Activated CD8-positive, alpha-beta memory T cell treated with anti-CD3 and anti-CD28 coated beads, Interleukin-2, amount 50 U/mL, for 48 hours (primary cell): ENCODE measurements at places on chromosomes 7 and 10.
A peak's percentile ranks its signal among the peaks of the same experiment; 100 is the strongest.

DNA sequence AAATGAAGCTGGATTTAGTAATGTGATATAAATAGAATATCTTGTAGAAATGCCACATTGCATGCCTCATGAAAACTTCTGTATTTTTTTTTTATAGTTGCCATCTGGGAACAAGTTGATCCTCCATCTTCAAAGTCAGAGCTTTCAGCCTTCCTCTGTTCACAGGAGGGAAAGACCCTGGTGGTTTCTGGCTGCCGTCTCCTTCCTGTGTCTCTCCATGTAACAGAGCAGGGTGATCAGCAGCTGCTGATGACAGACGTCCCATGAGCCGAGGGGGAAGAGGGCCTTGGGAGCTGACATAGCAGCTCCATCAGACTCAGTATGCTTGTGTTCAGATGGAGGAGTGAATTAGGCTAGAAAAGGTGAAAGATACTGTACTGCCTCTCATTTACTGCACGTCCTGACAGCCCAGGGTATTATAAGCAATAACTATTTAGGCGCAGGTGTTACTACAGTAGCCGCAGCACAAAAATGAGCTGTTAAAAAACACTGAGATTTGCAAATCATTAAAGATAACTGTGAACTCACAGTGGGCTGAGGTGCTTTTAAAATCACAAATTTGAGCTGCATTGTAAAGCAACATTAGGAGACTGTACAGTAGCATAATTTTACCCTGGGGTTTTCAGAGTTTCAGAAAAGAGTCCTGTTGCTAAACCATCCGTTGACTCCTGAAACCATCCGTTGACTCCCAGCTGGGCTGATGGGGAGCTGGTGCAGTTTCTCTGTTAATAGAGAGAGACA, 103.3 kb downstream of the CFAP58 start:
- DNase-seq = no peak

DNA sequence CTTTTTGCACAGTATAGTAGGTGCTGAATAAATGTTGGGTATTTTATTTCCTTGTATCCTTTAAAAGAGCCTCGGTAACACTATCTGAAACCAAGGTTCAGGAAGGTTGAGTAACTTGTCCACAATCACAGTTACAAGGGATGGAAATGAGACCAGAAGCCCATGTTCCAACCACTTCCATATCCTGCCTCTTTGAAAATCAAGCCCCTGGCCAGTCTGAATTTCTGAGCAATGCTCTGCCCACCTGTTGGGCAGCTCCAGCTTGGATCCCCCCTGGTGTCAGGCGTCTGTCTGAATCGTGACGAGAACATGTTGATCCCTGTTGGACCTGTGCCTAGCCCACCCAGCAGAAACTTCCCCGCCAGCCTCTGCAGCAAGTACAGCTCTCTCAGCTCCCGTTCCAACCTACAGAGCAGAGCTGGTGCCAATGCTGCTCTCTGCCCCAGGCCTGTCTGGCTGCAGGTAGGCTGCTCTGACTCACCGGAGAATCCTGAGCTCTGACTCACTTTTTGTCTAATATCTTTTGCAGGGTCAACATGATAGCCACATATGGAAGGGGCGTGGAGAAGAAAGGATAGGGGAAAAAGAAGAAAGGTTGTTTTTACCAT, 595.5 kb downstream of the INHBA start:
- DNase-seq = no peak

- no peak for DNase-seq
These were observed 350.9 kb downstream of the ANKRD30A start for GRCh38 chr10:37476285-37476684.

GRCh38 chr7:143408686-143409561, at the start of gene EPHA1:
TSS of gene EPHA1 (minus strand) at chr7:143408856. CDS start at chr7:143408805, 51 bp downstream.
- no peak for DNase-seq

DNA sequence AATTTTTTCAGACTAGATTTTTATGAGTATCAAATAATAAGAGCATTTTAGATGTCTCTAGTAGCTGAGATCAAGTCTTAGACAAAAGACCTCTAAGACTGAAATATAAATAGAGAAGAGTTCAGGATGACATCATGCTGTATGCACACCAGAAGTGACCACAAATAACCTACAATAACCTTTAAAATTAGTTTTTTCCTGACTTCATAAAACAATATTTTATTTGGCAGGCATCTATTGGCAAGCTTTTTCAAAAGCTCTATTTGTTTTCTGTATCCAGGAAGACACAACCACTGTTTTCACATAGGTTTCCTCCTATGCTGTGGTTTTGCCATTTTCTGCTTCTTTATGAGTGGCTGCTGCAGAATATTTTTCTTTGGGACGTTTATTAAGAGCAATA, 359.1 kb downstream of the CRPPA start:
- DNase-seq = no peak

- DNase-seq = no peak
These were observed 12.1 kb upstream of the KPNA7 start for GRCh38 chr7:99219985-99220384.

DNA sequence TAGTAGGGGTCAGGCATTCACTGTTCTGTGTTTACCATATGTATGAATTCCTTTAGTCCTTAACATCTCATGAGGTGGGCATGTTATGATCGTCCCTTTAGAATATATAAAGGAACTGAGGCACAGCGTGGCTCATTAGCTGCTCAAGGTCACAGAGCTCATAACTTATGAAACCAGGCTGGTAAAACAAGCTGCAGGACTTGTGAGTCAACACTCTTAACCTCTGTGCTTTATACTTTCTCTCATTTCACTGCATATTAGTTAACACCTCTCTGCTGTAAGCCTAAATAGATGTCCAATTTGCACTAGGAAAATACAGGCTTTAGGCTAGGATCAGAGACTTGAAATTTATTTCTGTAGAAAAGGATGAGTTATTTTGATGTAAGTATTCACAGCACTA, 180.3 kb upstream of the HDAC9 start:
- DNase-seq = no peak

DNA sequence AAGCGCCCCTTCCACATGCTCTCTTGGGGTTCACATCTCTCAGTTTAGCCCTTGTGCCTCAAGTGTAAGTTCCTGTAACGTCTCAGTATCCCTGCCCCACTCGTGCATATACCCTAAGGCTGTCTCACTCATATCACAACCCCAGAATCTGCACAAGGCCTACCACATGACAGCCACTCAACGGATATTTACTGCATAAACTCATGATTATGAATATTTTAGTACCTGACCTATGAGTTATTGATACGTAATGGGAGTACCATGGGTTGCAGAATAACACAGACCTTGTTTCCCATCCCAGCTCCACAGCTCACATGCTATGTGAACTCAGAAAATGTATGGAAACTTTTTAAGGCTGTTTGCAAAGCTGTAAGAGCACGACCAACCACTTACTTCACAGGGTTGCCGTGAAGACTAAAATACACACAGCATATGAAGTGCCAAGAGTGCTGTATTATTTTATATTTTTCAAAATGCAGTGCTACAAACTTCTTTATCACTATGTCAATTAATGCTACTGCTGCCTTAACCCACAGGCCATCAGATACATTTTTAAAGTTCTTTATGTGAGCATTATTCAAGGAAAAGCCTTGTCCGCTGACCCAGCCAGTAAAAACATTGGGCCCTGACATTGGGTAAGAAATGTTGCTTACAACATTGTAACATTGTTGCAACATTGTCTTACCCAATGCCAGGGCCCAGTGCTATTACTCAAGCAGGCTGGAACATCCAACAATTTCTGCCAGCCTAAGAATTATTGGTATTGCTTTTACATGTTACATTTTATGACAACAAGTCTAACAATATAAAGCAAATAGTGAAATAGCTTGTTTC, 97.2 kb downstream of the JAZF1 start:
- DNase-seq = no peak

- DNase-seq = peak; percentile 67
These were observed 169.7 kb downstream of the NRF1 start for GRCh38 chr7:129780974-129781927.

DNA sequence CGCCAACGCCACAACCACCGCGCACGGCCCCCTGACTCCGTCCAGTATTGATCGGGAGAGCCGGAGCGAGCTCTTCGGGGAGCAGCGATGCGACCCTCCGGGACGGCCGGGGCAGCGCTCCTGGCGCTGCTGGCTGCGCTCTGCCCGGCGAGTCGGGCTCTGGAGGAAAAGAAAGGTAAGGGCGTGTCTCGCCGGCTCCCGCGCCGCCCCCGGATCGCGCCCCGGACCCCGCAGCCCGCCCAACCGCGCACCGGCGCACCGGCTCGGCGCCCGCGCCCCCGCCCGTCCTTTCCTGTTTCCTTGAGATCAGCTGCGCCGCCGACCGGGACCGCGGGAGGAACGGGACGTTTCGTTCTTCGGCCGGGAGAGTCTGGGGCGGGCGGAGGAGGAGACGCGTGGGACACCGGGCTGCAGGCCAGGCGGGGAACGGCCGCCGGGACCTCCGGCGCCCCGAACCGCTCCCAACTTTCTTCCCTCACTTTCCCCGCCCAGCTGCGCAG, 424 bp downstream of the EGFR start:
- no peak for DNase-seq

DNA sequence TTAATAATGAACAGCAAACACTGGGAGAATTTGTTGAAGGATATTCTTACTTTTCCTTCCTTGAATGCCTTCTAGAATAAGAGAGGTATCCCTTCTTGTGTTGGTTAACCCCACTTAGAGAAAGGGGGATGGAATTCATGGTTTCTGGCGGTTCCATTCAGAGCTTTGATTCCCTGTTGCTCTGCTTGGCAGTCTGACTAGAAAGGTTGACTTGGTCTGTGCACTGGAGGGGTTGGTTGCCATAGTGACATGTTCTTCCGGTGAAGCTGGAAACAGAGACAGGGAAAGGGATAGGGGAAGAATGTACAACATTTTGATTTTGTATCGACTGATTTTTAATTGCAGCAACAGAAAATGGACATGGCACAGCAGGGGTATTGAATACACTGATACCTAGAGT, 2.5 kb downstream of the TMEM178B start:
- no peak for DNase-seq

- no peak for DNase-seq
These were observed 111.0 kb downstream of the CDK6 start for GRCh38 chr7:92725161-92725925.

DNA sequence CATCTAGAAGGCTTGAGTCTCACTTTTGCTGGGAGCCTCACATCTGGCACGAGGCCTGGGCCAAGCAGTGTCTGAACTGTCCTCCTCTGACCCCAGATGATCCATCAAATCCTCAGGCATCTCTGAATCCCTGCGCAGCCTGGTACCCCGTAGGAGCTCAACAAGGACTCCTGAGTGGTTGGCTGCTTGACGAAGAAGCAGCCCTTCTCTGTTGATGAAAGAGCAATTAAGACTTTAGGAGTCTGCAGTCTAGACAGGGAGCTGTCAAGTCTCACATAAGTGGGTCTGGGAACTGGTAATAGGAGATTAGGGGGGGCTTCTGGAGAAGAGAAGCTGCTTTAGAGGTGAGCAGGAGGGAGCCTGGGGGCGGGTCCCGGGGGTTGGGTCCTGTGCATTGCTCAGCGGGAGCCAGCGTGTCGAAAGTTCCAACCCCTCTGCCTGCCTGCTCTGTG, 326.0 kb downstream of the RPS24 start:
- DNase-seq = no peak

DNA sequence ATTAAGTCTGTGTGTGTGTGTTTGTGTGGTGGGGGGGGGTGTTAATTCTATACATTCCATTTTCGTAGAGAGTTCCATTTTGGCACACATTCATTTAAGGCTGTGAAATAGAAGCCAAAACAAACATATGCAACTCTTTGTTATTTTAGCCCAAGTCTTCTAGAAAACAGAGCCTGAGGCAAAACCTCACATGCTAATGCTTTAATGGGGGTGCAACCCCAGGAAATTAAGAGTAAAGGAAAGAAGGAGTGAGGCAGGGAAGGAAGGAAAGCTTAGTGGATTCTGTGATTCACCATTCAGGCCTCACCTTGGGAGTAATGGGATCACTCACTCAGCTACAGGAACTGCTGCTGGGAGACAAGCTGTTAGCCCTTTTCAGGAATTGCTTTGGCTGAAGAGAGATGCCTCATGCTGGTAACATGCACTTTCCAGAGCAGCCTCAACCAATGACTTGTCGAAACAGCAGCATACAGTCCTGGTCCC, 73.0 kb upstream of the CTTNBP2 start:
- DNase-seq = no peak

- peak; percentile 81 for DNase-seq
These were observed 30.2 kb upstream of the EZH2 start for GRCh38 chr7:148914208-148914777.

GRCh38 chr7:14738086-14738485, 164.5 kb downstream of the DGKB start:
- no peak for DNase-seq

DNA sequence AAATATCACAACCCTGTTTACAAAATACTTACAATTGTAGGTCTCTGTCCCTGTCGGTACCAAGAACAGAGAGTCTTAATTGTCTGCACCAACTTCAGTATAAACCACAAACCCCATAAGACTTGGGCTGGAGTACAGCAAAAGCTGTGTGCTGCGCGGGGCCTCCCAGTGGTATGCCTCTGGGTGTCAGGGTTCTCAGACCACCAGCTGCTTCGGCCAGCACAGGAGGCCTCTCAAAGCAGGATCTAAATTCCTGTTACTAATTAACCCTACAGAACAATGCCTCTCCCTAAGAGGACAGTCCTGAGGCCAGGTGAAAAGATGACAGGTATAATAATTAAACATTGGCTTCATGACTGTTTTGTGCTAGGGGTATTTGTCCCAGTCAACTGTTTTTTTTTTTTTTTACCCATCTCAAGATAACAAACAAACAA, 957 bp upstream of the SVIL start:
- DNase-seq = no peak

DNA sequence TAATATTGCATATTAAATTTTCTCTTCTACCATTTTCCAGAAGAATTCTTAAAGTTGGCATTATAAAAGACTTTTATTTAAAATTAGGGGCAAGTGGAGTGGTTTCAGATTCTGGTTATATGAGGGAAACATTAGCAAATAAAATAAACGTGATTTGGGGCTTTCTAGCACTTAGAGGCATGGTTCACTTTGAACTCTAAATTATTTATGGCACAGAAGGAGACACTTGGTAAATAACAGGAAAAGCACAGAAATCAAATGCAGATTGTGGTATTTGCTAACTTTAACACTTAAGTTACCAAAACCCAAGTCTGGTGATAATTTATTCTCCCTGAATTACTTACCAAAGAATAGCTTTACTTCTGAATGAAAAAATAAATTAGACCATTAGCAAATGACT, 134.5 kb upstream of the ETV1 start:
- no peak for DNase-seq

DNA sequence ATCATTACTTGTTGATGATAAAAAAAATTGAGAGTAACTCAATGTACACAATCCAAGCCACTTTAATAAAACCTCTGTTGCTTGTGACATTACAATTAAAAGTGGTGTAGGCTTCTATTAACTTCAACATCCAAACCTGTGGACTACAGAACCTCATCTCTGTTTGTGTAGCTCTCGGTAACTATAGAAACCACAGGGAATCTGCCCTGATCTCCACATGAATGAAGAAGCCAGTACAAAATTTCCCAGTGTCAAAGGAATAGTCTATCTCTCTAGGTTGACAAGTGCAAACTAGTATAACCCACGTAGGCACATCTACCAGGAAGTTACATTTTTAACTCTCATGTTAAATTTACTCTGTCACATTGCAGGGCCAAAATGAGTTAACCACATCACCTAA, 204.3 kb downstream of the CHCHD3 start:
- DNase-seq = no peak
